ENCODE measurements at places on chromosomes 5 and 9.

GRCh38 chr5:11878814-11879213, 25.4 kb downstream of the CTNND2 start:
- no peak for DNase-seq

- no peak for DNase-seq
Observed at GRCh38 chr5:138649775-138650174, 74.6 kb upstream of the HSPA9 start.

DNA sequence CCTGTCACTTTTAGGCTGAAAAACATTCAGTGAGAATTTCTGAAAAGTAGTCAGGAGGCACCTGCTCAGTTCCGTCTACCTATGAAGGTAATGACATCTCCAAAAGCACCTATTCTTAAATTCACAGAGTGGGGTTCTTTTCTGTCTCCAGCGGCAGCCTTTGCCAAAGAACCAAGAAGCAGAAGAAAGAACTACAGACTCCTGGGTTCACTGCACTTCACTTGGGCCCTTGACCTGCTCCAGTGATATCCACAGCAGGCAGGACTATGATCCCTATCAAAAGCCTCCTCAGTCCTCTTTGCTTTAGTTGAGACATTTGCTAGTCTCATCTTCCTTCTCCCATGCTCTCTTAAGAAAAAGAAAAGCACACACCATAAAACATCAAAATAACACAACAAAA, 19.7 kb upstream of the PLPP6 start:
- no peak for DNase-seq

DNA sequence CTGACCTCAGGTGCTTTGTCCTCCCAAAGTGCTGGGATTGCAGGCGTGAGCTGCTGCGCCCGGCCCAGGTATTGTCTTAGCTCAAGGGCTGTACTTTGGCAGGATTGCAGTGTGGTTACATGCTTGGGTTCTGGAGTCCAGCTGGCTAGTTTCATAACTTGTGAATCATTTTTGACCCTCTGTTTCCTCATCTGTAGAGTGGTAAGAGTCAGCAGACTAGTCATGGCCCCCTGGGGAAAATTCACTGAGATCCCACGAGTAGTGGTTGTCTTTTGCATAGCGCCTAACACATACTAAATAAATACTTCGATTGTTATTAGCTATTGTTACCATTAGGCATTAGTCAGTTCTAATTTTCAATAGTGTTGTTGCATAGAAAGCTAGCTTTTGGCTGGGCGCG, 14.3 kb downstream of the PTPA start:
- no peak for DNase-seq

GRCh38 chr9:131981116-131981776, 98.4 kb downstream of the MED27 start:
- no peak for DNase-seq

DNA sequence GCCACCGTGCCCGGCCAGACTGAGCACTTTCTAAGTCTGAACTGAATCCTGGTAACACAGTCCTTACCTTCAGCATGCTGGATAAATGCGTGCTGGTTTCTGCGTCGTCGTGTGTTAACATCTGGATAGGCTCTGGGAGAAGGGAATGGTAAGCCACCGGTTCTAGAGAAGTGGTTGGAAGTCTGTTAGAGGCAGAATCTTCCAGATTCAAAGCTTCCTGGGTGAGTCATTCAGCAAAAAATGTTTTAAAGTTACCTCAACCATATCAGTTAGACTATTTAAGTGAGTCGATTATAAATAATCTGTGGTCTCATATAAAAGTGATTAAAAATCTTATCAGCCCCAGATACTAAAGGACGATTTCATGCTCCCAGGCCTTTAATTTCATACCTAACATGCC, 256.5 kb upstream of the NFIL3 start:
- no peak for DNase-seq

GRCh38 chr5:79183617-79184016, 52.3 kb upstream of the JMY start:
- DNase-seq: no peak

DNA sequence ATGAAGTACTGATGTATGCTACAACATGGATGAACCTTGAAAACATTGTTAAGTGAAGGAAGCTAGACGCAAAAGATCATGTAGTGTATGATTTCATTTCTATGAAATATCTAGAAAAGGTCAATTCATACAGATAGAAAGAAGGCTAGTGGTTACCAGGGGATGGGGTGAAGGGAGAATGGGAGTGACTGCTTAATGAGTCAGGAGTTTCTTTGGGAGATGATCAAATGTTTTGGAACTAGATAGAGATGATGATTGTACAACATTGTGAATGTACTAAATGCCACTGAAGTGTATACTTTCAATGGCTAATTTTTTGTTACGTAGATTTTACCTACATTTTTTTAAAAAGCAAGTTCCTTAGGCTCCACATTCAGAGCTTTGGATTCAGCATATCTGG, 14.9 kb upstream of the DELE1 start:
- no peak for DNase-seq

- no peak for DNase-seq
Observed at GRCh38 chr5:112915831-112916230, 6.2 kb downstream of the REEP5 start.

DNA sequence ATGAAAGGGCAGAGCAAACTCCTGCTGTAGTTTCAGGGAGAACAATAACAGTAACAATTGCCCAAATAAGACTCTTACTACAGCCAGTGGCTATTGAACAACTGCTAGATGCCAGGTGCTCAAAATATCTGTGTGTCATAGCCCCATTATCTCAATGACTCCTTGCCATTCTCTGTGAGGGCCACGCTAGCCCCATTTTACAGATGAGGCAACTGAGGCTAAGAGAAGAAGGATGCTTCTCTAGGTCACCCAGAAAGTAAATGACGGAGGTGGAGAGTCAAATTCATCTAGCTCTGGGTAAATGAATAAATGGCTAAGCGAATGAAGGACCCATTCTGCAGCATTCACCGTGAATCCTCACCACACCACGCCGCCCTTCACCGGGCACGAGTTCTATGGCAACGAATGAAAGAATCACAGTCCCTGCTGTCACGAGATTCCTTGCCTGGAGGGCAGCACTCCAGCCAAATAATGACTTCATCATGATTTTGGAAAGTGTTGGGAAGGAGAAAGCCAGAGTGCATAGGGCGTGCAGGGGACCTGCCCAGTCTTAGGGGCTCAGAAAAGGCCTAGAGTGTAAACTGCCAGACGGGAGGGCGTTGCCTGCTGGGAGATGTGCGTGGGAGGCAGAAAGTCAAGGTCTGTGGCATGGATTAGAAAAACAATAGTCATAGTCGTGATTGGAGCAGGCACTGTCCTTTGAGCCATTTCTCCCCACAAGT, 147.2 kb downstream of the C9orf50 start:
- DNase-seq: no peak

DNA sequence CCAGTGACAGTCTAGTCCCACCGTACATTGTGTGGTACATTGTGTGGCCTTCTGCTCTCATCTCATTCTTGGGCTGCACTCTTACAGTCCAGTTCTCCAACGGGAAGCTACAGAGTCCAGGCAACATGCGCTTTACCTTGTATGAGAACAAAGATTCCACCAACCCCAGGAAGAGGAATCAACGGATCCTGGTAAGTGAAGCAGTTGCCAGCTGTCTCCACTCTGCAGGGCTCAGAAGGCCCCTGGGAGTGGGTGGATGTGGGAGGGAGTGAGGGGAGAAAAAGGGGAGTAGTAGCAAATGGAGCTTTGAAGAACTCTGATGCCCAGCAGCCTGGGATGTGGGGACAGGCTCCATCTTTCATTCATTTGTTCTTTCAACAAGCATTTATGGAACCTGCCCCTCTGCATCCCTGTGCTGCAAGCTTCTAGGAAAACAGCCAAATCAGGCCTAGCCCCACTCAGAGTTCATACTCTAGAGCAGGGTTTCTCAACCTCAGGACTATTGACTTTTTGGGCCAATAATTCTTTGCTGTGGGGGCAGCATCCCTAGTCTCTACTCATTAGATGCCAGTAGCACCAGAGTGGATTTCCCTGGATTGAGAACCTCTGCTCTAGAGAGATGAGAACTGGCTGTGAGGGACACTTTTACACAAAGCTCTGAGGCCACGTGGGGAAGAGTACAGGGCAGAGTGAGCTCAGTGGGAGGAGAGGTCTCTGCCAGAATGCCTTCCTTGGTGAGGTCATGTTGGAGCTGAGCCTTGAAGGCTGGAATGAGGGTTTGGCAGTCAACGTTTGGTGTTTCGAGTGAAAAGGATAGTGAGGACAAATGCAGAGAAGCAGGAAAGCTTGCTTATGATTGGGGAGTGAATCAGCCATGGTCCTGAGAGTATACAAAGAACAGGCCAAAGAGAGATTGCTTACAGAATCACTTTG, 1.1 kb downstream of the POLR1E start:
- no peak for DNase-seq

- DNase-seq: no peak
Observed at GRCh38 chr5:158026304-158027031, 167.5 kb upstream of the CLINT1 start.

DNA sequence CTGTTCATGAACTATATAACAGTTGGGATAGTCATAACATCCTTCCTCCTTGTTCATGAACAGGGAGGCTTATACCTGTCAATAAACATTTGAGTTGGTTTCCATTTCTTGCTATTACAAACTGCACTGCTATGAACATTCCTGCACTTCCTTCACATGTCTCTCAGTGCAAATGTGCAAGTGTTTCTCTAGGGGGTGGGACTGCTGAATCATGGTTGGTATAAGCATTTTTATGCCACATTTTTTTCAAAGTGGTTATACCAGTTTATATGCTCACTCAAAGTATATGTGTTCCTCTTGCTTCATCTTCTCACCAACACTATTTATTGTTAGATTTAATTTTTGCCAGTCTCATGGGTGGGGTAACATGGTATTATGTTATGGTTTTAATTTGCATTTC, 25.8 kb upstream of the TPD52L3 start:
- no peak for DNase-seq

DNA sequence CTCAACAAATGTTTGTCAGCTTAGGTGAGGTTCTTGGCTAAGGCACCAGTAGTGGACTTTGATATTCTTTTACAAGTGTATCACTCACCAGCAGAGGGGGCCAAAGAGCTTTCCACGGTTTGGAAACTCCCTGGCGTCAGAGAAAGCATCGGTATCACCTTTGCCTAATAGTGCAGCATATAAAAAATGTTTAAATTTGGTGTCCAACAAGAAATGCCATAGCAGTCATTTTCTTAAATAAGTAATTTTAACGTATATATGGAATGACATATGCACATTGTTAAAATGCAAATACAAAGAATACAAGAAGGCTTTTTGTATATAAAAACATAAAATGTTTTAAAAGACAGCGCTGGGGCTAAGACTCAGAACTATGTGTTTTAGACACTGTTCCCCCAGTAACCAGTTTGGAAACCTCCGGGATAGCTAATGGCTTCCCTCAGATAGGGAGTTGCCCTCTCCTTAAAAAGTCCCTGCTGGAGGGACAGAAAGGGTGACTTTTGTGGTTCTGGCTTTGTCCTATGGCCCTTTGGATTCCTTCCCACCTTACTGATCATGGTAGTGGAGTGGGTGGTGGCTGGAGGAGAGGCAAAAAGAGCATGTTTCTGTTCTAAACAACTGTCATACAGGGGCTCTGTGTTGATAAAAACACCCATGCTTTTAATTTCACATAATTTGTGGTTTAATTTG, 124.6 kb downstream of the GPBP1 start:
- no peak for DNase-seq

- no peak for DNase-seq
Observed at GRCh38 chr5:158050421-158050820, 191.5 kb upstream of the CLINT1 start.

GRCh38 chr5:74310386-74310785, 330.1 kb downstream of the ENC1 start:
- DNase-seq: no peak

All from esophagus squamous epithelium (tissue), 5 donors.